ENCODE measurements at places on chromosomes 13 and 19. TPM values are rescaled to one million over a fixed set of nuclear protein-coding genes. Genes with fewer than 3 reads are reported as not detected.

DNA sequence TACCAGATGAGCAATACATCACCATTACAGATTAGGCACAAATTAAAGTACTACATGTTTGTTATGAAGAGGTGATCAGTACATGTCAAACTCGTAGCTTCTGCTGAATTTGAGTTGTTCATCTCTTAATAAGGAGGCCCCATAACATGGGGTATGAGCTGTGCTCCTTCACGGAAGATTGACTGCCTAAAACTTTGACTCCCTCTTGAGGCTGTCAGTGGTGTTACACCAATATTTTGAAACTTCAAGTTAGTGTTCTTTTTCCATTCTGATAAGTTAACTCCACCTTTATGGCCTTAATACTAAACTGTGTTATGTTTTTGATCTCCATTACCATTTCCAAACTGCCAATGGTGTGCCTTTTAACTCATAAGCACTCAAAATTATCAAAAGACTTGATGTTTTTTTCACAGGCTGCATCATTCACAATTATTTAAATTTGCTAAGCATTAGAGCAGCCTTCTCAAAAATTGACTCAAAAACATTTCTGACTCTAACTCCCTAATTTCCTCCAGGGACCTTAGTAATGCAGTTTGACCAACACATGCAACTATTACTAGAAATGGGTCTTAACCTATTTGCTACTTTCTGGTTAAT, 1591.5 kb downstream of the PCDH9 start:
- no peak for DNase-seq

DNA sequence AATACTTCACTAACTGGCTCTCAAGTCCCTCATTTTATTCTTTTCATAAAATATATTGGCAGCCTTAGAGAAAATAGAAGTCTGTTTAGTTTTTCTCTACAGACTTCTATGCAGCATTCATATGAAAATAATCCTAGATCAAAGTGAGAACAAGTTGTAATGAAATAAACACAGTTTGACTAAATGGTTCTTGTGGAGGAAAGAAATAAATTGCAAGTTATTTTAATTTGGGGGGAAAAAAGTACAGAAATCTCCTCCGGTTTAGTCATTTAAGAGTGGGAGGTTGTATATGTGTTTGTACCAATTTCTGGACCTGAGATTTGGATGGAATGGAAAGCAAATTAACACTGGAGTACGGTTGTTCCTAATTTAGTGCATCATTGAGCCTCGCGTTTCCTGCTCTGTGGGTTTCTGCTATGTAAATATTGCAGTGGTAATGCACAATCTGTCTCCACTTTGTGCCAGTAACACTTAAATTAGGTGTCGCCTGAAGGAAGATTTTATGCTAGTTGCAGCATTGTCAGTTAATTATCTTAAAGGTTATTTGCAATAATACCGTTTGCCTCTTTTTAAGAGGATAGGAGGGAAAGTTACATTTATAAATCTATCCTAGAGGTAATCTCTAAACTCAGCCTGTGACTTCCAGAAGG, 100.2 kb downstream of the ZIC5 start:
- DNase-seq: peak; percentile 98

DNA sequence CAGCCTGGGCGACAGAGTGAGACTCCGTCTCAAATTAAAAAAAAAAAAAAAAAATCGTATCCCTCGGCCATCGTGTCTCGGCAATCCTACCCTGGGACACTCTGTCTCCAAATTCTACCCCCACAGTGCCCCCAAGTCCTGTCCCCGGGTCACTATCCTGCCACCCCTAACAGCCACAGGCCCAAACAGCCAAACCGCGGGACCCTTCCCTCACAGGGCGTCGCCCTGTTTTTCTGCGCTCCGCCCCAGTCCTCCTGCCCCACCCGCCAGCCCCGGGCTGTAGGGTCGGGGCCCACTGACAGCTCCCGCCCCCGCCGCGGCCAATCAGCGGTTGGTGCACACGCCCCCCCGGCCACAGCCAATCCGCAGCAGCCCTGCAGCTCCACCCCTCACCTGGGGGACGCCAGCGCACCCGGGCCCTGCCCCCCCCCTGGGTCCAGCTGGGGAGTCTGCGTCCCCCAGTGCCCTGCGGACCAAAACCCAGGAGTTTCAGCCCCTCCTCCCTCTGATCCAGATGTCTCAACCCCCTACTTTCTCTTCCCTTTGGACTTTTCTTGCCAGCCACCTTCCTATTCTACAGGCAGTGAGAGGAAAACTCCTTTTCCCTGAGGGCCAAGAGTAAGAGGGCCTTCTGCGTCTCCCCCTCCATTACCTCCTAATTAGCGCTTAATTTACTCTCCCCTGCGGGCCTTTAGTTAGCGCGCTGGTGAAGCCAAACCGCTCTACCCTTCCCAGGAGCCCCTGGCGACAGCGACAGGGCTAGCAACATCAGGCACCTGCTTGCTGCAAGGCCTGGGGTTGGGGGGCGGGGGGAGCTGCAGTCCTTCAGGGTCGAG, 1.5 kb upstream of the BCAT2 start:
- peak; percentile 81 for DNase-seq

DNA sequence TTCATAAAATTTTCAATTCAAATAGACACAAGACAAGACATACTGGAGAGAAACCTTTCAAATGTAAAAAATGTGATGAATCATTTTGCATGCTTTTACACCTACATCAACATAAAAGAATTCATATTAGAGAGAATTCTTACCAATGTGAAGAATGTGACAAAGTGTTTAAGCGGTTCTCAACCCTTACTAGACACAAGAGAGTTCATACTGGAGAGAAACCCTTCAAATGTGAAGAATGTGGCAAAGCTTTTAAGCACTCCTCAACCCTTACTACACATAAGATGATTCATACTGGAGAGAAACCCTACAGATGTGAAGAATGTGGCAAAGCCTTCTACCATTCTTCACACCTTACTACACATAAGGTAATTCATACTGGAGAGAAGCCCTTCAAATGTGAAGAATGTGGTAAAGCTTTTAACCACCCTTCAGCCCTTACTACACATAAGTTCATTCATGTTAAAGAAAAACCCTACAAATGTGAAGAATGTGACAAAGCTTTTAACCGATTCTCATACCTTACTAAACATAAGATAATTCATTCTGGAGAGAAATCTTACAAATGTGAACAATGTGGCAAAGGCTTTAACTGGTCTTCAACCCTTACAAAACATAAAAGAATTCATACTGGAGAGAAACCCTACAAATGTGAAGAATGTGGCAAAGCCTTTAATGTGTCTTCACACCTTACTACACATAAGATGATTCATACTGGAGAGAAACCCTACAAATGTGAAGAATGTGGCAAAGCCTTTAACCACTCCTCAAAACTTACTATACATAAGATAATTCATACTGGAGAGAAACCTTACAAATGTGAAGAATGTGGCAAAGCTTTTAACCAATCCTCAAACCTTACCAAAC, 24.6 kb upstream of the ZNF431 start:
- DNase-seq: no peak

- no peak for DNase-seq
Measured at GRCh38 chr13:102593466-102593865, 3.3 kb upstream of the TPP2 start.

- no peak for DNase-seq
Measured at GRCh38 chr13:33764716-33765115, 53.2 kb upstream of the RFC3 start.

The SIGLEC8 gene
- total RNA-seq: not detected

GRCh38 chr13:80469105-80469852, 128.4 kb upstream of the SPRY2 start:
- DNase-seq: no peak

The CEACAM4 gene
- total RNA-seq: not detected

GRCh38 chr13:101917833-101918661, 465.6 kb downstream of the ITGBL1 start:
- peak; percentile 74 for DNase-seq

- DNase-seq: no peak
Measured at GRCh38 chr13:49629947-49630346, 1.6 kb downstream of the ARL11 start.

The LILRB1 gene
- not detected for total RNA-seq

- DNase-seq: no peak
Measured at GRCh38 chr13:112636401-112636975, 48.5 kb upstream of the TUBGCP3 start.

The C19orf85 gene
- total RNA-seq: not detected

DNA sequence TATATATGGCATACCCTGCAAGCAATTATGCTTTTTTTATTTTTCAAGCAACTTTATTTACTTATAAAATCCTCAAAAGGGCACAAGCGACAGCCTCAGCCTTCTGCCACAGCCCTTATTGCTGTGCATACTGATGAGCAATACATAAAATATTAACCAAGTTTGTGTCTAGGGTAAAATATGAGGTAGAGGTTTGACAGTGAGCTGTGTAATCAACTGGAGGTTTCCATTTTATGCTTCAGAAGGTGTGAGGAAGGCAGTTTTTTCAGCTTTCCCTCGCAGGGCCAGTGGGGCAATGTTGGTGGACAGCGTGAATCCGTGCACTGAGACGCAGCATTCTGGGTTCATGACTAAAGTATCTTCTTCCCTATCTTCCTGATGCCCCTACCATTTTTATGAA, 310.4 kb downstream of the IRS2 start:
- no peak for DNase-seq

DNA sequence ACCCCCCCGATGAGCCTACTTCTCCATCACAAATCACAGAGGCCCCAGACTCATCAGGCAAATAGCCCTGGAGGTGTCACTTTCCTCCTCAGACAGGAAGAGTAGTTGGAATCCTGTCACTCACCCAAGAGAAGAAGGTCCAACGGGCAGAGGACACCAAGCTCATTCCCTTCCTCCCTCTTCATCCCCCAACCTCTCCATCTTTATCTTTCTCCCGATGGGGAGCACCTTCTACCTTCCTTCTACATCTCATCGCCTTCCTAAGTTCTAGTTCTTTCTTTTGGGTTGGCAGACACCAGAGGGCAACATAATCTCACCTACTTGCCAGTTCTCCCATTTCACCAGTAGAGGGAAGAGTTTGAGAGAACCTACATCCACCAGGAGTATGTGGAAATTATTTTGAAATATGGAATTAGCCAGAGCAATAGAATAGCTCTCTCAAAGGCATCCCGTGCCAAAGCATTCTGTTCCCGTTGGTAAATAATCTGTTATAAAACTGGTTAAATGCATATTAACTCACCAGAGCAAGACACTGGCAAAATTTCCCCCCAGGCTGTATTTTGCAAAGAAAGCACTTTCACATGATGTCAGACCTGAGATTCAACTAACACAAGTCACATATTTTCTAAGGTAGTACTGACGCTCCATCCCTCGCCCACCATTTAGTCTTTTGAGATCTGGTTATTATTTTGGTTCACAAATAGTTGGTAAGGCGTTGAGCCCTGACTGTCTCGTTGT, 55.0 kb downstream of the ZIC5 start:
- DNase-seq: peak; percentile 89

GRCh38 chr19:14795078-14795721, 16.8 kb upstream of the ADGRE2 start:
- no peak for DNase-seq

The CRTC1 gene
- 2.1 TPM for total RNA-seq

- no peak for DNase-seq
Measured at GRCh38 chr19:51803967-51804366, 9.0 kb downstream of the FPR3 start.

- peak; percentile 86 for DNase-seq
Measured at GRCh38 chr19:12796146-12797071, 5.1 kb downstream of the JUNB start.

The OVOL3 gene
- total RNA-seq: not detected

GRCh38 chr13:61276401-61276800, 139.2 kb downstream of the PCDH20 start:
- DNase-seq: no peak

GRCh38 chr13:44680746-44681355, 104.7 kb upstream of the TSC22D1 start:
- DNase-seq: no peak

The ZNF560 gene
- total RNA-seq: not detected

DNA sequence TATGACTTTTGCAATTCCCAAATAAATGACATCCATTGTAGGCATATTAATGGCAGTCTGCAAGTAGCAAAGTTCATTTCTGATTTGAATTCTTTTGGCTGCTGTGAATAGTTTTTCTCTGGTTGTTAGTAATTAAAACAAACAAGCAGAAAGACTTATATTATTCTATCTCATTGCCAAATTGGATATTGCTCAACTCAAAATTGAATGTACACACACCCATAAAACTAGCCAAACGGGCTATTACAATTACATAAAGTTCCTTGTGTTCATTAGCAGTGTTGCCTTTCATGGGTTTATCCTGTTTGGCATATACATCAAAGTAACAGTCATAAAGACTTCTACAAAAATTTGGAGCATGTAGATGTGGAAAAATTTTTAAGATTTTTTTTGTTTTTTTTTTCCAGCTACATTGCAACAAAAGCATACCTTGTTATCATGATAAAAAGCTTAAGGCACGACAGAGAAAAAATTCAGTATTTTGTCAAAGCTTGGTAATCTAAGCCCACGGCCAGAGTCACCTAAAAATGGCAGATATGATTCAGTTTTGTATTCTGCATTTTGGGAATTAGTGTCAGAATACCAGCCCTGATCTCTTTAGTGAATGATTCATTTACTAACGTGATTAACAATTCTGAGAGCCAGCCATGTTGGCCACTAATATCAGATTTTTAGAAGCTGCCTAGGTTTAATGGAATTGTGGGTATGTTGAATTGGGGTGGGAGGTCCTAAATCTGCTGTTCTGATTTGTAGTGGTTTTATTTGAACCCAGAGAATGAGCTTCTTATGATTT, 108.4 kb downstream of the KLF5 start:
- no peak for DNase-seq

- DNase-seq: peak; percentile 68
Measured at GRCh38 chr13:34155931-34156607, 338.1 kb downstream of the RFC3 start.

- no peak for DNase-seq
Measured at GRCh38 chr13:27329210-27329609, 58.6 kb downstream of the RASL11A start.

GRCh38 chr19:47239610-47240296, 8.8 kb upstream of the BBC3 start:
- peak; percentile 91 for DNase-seq

- no peak for DNase-seq
Measured at GRCh38 chr13:34256236-34256635, 438.3 kb downstream of the RFC3 start.

GRCh38 chr19:19181488-19181998, 10.4 kb downstream of the BORCS8 start:
- no peak for DNase-seq

The BEST2 gene
- total RNA-seq: not detected

- DNase-seq: no peak
Measured at GRCh38 chr13:46314587-46314986, 72.5 kb downstream of the RUBCNL start.

The ADAMTSL5 gene
- 0.62 TPM for total RNA-seq

Measured in G401 (cell line).